ENCODE measurements at places on chromosomes 2 and 18.

- DNase-seq: no peak
These were observed 49.8 kb downstream of the PIAS2 start for GRCh38 chr18:46867367-46868143.

DNA sequence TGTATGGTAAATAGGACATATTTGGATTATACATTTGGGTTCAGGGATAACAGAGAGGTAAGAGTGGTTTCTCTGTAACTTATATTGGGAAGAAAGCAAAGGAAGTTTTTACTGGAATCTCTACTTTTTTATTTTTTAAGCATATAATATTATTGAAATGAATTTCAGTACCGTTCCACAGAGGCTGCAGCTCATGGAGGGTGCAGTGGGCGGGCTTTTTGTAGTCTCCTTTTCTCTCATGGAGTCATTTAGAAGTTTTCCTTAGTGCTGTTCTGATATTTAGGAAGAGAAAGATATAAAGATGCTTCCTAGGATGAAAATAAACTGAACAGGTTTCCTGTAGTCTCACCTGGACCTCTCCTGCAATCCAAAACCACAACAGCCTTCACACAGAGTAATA is 1153.3 kb upstream of the TMEFF2 start:
- no peak for DNase-seq

GRCh38 chr2:213958086-213958485 is 452.8 kb upstream of the VWC2L start:
- DNase-seq: no peak

GRCh38 chr2:120402508-120402907 is 56.6 kb downstream of the INHBB start:
- no peak for DNase-seq

DNA sequence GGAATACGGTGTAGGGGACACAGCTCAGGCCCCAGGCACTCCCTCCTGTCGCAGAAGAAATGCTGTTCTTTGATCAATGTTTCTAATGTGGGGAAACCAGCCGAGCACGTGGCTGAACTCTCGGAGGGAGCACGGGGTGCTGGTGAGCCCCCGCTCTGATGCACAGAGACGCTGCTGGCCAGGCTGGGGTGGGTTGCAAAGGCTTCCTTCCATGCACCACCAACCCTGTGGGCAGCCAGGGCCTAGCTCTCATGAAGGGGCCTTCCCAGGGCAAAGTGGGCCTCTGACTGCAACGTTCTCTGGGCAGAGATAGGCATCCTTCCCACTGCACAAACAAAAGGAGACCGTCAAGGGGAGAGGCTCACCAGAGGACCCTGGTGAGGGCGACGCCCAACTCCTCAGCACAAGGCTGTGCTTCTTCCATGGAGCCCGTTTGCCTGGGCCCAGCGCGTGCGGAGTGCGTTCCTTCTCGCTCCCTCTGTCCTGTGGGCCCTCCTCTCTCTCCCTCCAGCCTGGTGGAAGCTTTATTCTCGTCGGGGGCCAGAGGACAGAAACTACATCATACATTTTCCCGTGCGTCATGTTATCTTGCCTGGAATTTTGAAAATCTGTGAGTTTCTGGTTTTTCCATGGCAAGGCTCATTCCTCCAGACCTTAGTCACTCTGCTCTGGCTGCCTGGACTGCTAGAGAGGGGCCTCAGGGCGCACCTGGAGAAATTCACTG is 61.1 kb upstream of the SP3 start:
- DNase-seq: no peak

- no peak for DNase-seq
These were observed 45.8 kb upstream of the TANC1 start for GRCh38 chr2:158922601-158923000.

DNA sequence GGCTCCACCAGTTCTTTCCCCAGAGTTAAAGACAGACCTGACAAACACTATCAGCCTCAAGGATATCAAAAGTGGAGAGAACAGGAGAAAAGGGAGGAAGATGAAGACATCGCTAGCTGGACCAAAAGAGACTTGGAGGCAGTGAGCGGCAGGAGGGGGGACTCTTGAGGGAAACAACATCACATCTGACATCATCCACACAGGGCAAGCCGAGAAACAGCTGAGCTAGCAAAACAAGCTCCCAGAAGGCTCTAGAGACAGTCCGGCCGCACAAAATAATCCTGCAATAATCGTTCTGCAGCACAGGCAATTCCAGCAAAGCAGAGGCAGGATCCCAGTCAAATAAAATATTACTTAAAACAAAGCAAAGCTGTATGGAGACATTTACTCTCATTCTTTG is 239.8 kb downstream of the EN1 start:
- no peak for DNase-seq

DNA sequence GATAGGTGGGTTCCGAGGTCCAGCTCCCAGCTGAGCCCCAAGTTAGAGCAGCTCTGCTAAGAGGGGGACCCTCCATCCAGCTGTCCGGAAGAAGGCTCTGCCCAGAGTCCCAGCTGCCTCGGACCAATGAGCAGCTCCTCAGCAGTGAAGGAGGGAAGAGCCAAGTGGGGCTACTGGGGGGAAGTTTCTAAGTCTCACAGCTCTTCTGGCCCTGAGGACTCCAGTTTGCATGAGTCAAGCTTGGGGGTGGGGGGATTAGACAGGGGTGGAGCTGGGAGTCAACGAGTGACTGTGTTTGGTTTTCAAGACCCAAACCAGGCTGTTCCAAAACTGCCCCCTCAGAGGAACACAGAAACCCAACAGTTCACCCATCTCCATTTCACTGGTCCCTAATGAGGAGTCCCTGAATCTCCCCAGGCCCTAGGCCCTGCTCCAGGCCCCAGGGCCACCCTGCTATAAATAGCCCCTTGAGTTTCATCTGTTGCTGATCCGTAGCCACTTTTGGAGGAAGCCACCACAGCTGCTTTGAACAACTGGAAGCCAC is 100.9 kb downstream of the TNS1 start:
- DNase-seq: no peak

DNA sequence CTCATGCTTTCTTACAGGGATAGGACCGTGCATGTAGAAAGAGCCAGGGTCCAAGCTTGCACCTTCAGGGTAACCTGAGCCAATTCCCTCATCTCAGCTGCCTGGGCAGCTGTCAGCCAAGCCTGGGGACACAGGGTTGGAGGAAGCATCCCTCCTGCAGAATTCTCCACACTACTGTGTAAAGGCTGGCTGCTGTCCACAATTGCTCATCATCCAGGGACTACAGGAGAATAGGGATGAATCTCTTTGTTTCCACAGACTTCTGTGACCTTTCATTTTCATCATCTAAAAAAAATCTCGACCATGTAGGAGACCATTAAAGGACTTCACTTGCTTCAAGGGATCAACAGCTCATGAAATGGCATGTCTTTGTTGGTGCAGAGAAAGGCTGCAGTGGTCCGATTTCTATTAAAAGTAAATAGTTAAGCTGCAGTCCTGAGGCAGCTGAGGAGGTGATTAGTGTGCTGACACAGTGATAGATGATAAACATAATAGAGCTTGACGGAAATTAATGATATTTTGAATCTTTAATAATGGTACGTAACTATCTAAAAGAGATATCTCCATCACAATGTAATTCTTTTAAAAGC is 74.4 kb upstream of the COPS8 start:
- DNase-seq: no peak

- peak; percentile 87 for DNase-seq
These were observed 53.8 kb downstream of the SMAD7 start for GRCh38 chr18:48896875-48897511.

- peak; percentile 19 for DNase-seq
These were observed 137.2 kb downstream of the TRIM43 start for GRCh38 chr2:95728878-95729596.

GRCh38 chr2:240997856-240998705 is at the start of gene SNED1:
Gene SNED1 (plus strand): TSS chr2:240998618. CDS start chr2:240998838, 220 bp downstream.
- peak; percentile 81 for DNase-seq

DNA sequence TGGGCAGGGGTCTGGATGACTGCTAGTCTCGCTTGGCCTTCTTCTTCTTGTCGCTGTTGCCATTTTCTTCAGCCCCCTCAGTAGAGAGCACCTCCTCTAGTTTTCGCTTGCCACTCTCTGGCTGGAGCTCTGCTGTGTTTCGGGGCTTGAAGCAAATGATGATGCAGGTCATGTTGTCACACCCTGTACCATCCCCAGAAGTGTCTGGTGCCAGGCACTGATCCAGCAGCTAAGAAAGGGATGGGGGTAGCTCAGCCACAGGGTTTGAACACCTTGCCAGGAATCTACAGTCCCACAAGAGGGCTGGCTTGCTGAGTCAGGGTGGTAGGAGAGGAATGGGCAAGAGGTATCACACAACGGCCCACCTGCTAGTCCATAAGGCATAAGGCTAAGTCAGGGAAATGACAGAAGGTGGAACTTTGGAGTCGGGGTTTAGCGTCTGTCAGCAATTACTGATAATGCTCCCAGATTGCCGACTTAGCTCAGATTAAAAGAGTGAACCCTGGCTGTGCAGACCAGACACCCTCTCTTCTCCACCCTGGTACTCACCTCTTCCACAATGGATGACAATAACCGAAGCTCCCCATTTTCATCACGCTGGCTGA is 1.1 kb upstream of the ZNF513 start:
- no peak for DNase-seq

GRCh38 chr2:71250935-71251334 is 24.0 kb upstream of the PAIP2B start:
- no peak for DNase-seq

GRCh38 chr2:236090027-236090382 is 78.2 kb downstream of the GBX2 start:
- DNase-seq: no peak

- no peak for DNase-seq
These were observed 45.6 kb downstream of the KCNIP3 start for GRCh38 chr2:95342556-95343320.

- no peak for DNase-seq
These were observed 141.0 kb downstream of the RPIA start for GRCh38 chr2:88832311-88832991.

DNA sequence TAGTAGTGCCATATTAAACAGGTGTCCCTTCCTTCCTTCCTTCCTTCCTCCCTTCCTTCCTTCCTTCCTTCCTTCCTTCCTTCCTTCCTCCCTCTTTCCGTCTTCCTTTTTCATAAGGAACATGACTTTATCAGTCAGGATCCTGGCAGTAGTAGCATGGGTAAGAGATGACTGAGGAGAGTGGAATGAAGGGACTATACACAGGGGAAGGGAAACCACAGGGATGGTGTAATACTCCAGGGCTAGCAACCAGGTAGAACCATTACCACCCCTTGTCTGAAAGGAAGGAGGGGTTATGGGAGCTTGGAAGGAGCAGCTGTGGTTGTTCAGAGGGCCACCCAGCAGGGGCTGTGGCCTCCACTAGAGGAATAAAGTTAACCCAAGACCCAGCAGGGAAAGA is 23.2 kb upstream of the KDM3A start:
- DNase-seq: no peak

DNA sequence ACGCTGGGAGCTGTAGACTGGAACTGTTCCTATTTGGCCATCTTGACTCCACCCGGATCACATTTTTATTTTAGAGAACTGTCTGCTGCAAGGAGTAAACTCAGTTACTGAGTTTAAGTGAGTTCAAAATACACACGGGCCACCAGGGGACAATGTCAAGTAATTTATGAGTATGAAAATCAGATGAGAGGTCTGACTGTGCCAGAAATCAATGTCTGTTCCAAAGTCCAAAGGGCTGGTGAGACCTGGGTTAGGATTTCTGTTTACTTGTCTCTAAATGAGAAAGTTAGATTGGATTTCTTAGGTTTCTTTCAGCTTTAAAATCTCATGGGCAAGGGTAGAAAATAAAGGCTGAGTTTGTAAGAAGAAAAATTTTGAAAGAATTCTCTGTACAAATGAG is 465.8 kb upstream of the MEIS1 start:
- DNase-seq: no peak

DNA sequence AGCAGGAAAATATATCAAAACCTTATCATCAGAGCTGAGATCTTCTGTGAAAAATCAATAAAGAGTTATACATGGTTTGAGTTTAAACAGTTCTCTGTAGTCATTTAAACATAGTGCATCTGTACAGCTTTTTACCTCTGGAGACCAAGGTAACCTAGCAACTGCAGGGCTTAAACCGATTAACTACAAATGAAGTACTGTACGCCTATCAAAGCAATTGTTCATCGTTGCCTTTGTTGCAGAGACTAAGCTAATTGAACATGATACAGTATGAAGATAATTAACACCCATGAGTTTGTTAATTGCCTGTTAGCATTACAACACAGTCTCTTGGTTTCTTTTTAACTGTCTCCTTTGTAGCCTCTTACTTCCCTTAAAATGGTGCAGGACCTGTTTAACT is 147.9 kb downstream of the LNPK start:
- no peak for DNase-seq

DNA sequence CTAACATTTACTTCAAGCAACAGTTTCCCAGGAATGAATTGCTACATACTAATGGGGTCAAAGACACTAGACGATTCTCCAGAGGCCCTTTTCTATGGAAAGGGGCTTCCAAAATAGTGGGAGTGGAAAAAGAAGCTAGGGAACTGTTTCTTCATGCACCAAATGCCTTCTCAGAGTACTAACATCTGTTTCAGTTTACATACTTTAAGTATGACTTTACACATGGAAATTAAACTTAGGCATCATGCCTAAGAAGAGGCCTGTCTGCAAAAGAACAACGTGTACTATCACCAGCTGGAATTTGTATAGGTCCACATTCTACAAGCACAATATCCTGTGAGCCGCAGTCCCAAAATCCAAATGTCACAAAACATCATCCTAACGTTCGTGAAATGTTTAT is 29.4 kb upstream of the WDR75 start:
- DNase-seq: no peak

GRCh38 chr2:191404568-191404991 is 159.4 kb downstream of the MYO1B start:
- DNase-seq: no peak

- peak; percentile 28 for DNase-seq
These were observed 201.1 kb upstream of the FBXO11 start for GRCh38 chr2:48107326-48107925.

DNA sequence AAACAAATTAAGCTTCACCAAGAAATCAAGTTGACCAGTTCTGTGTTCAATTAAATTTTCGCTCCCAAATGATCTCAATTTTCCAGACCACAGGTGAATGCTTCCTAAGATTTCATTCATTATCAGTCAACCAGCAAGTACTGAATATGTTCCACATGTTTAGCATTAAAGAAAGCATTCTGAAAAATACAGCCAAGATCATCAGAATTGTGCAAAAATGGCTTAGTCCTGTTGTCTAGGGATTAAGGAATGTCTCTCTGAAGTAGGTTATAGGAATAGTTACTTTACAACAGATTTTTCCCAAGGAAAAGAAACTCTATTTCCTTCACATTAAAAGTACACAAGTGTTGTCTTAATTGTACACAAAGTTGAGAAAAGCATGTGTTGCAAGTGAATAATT is 69.2 kb downstream of the NRXN1 start:
- DNase-seq: no peak

DNA sequence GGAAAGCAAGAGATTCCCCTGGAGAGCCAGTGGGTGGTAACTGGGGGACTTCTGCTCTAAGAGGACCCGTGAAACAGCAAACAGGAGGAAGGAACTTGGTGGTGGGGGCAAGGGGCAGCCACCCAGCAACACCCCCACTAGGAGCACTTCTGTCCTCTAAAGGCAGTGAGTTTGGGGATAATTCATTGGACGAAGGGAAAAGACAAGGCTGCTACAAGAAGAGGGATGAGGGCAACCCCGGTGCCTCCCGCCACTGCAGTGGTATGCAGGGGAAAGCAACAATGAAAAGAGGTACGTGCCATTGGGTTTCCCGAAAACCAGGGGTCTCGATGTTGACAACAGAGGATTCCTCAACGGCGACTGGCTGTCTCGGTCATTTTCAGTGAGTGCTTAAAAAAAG is 9.1 kb downstream of the RPL31 start:
- no peak for DNase-seq
